ENCODE measurements at places on chromosomes 1 and 21.

GRCh38 chr1:39969048-39969447 is 14.1 kb downstream of the MFSD2A start:
- DNase-seq: no peak

GRCh38 chr1:5638582-5638981 is 353.6 kb downstream of the NPHP4 start:
- DNase-seq: no peak

DNA sequence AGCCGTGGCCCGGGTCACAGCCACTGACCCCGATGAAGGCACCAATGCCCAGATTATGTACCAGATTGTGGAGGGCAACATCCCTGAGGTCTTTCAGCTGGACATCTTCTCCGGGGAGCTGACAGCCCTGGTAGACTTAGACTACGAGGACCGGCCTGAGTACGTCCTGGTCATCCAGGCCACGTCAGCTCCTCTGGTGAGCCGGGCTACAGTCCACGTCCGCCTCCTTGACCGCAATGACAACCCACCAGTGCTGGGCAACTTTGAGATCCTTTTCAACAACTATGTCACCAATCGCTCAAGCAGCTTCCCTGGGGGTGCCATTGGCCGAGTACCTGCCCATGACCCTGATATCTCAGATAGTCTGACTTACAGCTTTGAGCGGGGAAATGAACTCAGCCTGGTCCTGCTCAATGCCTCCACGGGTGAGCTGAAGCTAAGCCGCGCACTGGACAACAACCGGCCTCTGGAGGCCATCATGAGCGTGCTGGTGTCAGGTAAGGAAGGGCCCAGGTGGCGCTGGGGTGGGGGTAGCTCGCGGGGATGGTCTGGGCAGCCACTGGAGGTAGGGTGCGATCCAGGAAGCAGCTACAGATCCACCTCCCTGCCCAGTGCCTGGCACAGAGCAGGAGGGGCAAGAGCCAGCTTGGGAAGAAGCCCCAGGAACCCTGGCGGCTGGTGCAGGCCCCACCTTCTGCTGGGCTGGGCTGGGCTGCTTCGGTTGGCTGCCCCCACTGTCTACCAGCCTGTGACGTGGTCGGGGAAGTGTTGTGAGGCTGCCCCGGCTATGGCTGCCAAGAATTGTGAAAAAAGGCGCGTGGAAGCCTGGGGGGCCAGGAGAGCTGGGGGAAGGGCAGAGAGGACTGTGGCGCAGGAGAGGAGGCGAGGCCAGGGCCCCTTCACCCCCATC is 3.8 kb downstream of the CELSR2 start:
- DNase-seq: no peak

GRCh38 chr1:227281371-227281770 is 36.9 kb downstream of the CDC42BPA start:
- DNase-seq: no peak

- DNase-seq: no peak
These were observed 24.6 kb upstream of the SLC35F3 start for GRCh38 chr1:233879841-233880240.

- DNase-seq: no peak
These were observed 25.9 kb upstream of the TARDBP start for GRCh38 chr1:10986525-10986890.

- no peak for DNase-seq
These were observed 155.6 kb upstream of the ZNF648 start for GRCh38 chr1:182217071-182217470.

GRCh38 chr1:117104986-117105385 is 16.6 kb downstream of the TRIM45 start:
- DNase-seq: no peak

DNA sequence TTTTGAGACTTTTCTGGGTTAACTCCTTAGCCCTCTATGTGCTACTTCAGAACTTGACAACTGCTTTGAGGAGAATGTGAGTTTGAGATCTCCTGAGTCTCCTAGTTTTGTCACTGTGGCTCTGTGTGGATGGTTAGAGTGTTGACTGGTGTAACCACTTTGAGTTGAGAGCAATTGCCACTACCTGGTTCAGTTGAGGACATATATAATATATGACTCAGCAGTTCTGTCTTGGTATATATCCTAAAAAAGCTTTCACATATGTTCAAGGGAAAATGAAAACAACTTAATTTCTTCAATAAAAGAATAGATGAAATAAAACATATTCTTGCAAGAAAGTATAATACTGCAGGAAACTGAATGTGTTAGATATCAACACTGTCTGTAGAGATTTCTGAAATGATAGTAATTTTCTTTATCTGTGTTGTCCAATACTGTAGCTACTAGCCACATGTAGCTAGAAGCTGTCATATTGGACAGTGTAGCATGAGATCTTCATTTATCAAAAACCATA is 96.7 kb upstream of the QSOX1 start:
- no peak for DNase-seq

GRCh38 chr21:41766883-41767605 is at the start of gene RIPK4:
TSS of gene RIPK4 (minus strand) at chr21:41767052. CDS start at chr21:41767041, 11 bp downstream.
- DNase-seq: peak; percentile 79

- no peak for DNase-seq
These were observed 8.4 kb upstream of the HTR6 start for GRCh38 chr1:19656134-19656779.

DNA sequence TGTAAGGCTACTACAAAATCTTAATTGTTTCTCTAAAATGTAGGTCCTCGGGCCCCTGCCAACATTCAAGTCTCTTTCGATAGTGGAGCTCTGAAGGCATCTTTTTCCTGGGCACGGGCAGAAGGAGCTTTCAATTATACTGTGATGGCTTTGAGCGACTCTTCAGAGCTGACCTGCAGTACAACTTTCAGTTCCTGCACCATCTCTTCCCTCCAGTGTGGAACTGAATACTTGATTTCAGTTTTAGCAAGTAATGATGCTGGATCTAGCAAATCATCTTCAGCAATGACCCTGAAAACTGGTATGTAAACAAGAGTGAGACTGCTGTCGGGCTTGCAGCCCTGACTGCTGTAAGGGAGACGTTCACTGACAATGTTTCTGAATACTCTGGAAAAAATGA is 9.6 kb downstream of the FNDC7 start:
- DNase-seq: no peak

DNA sequence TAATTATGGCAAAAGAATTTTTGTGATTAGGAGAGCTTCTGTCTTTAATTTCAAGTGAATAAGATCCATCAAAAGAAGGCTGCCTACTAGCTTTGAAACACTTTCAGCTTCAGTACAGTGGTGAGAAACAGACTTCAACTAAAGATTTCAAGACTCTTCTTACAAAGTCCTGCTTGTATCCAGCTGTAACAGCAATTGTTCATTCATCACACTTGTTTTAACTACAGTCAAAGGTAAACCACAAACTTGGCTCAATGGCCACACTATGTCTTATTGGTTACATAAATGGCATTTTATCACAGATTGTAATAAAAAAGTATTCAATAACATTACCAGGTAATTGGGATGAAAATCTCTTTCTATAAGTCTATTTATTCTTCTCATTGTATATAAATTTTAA is 59.2 kb downstream of the WARS2 start:
- DNase-seq: no peak

DNA sequence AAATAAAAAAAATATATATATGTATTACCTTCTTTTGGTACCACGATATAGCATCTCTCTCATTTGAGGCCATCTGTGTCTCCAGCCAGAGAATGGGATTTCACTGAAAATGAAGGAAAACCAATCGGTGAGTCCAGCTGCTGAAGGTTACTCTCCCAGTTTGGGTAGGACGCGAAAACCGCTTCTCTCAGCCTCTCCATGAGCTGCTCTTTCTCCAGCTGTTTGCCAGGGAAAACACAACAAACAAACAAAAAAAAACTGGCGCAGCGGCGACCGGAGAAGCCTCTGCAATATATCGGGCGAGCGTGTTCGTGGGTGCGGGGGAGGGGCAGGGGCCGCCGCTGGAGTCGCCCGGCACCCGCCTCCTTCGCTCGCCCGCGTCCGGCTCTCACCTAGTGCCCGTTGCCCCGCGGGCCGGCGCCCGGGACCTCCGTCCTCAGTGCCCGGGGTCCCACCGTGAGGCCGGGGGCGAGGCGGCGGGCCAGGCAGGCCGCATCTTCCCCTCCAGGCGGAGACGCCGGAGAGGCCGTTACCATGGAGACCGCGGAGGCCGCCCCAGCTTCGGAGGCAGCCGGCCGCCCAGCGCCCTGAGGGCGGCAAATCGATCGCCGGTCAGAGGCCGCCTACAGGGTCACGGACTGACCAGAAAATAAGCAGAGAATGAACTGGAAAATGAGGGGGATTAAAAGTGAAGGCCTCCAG is 504 bp downstream of the PHTF1 start:
- peak; percentile 27 for DNase-seq

DNA sequence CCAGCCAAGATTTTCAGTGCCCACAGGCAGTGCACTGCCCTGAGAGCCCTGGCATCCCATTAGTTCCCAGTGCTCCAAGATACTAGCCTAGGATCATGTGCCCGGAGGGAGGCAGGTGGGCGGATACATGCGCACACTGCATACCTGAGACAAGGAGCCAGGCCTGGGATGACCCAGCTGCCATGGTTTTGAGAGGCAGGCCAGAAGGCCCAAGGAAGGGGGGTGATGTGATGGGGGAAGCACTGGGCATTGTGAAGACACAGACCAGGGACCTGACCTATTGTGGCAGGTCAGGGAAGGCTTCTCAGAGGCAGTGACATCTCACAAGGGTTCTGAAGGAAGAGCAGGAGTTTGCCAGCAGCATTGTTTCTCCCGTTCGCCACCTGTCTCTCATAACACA is 3.6 kb downstream of the ZC3H12A start:
- DNase-seq: no peak

GRCh38 chr1:14972107-14972506 is 181.4 kb upstream of the TMEM51 start:
- no peak for DNase-seq

DNA sequence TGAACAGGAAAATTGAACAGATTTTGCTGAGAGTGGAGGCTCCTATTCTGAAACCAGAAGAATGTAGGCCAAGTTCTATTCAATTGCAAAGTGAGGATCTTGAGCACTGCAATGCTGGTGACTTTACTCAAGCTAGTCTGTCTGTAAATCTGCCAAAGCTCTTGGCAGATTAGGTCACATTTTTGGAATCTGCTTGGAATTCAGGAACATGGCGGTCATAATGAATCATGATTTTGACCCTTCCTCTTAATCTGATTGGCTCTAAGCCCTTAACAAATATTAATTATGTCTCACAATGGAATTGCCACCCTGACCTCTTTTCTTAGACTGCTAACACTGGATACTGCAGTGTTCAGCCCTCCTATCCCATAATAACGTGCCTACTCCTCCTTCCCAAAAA is 7.2 kb upstream of the GNG12 start:
- DNase-seq: no peak

- DNase-seq: no peak
These were observed 474.0 kb downstream of the LTN1 start for GRCh38 chr21:28518630-28519029.

GRCh38 chr1:59404796-59405195 is 107.9 kb downstream of the FGGY start:
- no peak for DNase-seq

DNA sequence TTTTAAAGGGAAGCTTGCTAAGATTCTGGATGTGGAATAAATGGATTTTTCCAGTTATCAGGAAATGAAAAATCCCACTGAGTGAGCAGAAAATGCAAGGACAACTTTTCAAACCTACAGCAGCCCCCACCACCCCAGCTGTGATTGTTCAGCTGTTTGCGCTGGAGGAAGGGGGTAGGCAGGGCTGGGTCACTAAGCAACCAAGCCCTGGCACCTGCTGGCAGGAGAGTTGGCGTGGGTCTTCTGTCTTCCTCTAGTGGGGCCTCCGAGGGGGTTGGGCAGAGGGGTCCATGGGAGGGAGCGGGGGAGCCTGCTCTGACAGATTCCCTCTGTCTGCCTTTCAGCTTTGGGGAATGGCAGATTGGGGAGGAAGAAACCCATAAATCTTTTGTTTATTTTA is 45.3 kb downstream of the EIF2D start:
- no peak for DNase-seq

GRCh38 chr1:224183591-224184312 is 712 bp downstream of the DEGS1 start:
- DNase-seq: peak; percentile 20

GRCh38 chr21:15895142-15896106 is 165.6 kb downstream of the USP25 start:
- DNase-seq: no peak

DNA sequence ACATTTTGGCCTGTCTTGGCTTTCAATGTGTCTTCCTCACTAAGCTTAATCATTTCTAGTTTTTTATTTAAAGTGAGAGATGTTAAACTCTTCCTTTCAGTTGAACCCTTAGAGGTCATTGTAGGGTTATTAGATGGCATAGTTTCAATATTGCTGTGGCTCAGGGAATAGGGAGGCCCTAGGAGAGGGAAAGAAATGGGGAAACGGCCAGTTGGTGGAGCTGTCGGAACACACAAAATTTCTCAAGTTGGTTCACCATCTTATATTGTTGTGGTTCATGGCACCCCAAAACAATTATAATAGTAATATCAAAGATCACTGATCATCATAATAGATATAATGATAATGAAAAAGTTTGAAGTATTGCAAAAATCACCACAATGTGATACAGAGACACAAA is 31.4 kb upstream of the KAZN start:
- no peak for DNase-seq

GRCh38 chr21:21096956-21097355 is 98.7 kb downstream of the NCAM2 start:
- DNase-seq: no peak
